ENCODE measurements at places on chromosomes 5 and 9.

- no peak for DNase-seq
Measured at GRCh38 chr5:150442699-150443080, 6.8 kb downstream of the RPS14 start.

- no peak for DNase-seq
Measured at GRCh38 chr9:107738789-107739188, 249.2 kb upstream of the KLF4 start.

DNA sequence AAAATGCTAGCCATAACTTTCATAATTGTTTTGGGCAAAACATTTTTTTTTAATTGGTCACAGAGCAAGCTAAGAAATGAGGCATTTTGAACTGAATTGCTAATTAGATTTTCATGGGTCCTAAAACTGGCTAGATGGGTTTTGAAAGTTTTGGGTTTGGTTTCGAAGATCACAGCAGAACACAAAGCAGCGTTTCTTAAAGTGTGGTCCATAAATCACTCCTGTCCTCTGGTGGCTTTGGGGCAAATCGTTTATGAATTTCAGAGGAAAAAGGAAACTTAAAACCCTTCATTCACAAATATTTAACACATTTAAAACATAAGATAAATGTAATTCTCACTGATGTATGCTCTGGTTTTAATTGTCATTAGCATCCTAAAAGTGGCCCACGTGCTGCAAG lies 503.7 kb downstream of the SPATA31D1 start:
- no peak for DNase-seq

GRCh38 chr5:94614156-94614805 lies 4.1 kb downstream of the KIAA0825 start:
- no peak for DNase-seq

DNA sequence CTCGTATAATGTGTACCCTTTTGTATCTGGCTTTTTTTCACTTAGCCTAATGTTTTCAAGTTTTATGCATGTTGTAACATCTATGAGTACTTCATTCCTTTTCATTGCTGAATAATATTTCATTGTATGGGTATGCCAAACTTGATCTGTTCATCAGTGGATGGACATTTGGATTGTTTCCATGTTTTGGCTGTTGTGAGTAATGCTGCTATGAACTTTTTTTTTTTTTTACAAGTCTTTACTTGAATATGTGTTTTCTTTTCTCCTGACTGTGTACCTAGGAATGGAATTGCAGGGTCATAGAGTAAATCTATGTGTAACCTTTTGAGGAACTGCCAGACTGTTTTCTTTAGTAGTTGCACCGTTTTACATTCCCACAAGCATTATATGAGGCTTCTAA lies 52.4 kb downstream of the MTREX start:
- no peak for DNase-seq

- DNase-seq, result no peak
Measured at GRCh38 chr9:130977811-130978221, 31.2 kb upstream of the LAMC3 start.

DNA sequence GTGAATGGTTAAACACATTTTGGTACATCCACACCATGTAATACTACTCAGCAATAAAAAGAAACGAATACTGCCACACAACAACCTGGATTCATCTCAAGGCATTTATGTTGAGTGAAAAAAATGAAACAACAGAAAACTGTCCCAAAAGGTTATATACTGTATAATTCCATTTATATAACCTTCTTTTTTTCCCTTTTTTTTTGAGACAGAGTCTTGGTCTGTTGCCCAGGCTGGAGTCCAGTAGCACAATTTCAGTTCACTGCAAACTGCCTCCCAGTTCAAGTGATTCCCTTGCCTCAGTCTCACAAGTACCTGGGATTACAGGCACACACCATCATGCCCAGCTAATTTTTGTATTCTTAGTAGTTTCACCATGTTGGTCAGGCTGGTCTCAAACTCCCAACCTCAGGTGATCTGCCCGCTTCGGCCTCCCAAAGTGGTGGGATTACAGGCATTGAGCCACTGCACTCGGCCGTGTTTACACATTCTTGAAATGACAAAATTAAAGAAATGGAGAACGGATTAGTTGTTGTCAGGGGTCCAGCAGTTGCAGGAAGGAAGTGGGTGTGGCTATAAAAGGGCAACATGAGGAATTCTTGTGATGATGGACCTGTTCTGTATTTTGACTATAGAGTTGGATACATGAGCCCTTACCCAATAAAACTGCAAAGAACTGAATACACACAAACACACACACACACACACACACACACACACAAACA lies 17.4 kb downstream of the PPP6C start:
- no peak for DNase-seq

DNA sequence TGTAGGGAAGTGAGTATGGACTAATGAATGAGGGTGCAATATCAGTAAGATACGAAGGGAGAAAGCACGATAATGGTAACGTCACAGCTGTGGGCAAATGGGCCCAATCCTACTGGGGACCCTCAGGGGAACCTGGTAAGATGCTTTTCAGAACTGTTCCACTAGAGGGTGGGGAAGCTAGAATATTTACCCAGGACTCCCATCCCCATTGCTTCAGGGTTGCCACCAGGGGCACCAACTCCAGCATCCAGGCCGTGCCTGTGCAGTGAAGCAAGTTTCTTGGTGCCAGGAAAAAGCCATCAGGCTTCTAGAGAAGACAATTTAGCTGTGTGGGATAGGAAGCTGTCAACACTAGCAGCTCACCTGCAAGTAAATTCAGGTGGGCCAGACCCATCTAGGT lies 409.3 kb downstream of the AGTPBP1 start:
- DNase-seq, result no peak

GRCh38 chr9:93996863-93997262 lies 41.7 kb upstream of the BARX1 start:
- DNase-seq, result no peak

- no peak for DNase-seq
Measured at GRCh38 chr5:154384480-154385235, 61.1 kb upstream of the SAP30L start.

DNA sequence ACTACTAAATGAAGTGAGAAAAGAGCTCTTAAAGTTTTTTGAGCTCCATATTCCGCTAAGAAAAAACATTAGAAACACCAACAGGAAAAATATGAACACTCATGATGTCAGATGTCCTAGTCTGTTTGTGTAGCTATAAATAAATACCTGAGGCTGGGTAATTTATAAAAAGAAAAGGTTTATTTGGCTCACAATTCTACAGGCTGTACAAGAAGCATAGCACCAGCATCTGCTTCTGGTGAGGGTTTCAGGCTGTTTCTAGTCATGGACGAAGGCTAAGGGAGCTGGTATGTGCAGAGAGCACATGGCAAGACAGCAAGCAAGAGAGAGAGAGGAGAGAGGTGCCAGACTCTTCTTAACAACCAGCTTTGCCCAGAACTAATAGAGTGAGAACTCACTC lies 186.2 kb downstream of the PLK2 start:
- no peak for DNase-seq

- DNase-seq, result no peak
Measured at GRCh38 chr5:77035950-77036349, 5.7 kb downstream of the AGGF1 start.

- DNase-seq, result no peak
Measured at GRCh38 chr5:148769941-148770340, 56.5 kb upstream of the ADRB2 start.

DNA sequence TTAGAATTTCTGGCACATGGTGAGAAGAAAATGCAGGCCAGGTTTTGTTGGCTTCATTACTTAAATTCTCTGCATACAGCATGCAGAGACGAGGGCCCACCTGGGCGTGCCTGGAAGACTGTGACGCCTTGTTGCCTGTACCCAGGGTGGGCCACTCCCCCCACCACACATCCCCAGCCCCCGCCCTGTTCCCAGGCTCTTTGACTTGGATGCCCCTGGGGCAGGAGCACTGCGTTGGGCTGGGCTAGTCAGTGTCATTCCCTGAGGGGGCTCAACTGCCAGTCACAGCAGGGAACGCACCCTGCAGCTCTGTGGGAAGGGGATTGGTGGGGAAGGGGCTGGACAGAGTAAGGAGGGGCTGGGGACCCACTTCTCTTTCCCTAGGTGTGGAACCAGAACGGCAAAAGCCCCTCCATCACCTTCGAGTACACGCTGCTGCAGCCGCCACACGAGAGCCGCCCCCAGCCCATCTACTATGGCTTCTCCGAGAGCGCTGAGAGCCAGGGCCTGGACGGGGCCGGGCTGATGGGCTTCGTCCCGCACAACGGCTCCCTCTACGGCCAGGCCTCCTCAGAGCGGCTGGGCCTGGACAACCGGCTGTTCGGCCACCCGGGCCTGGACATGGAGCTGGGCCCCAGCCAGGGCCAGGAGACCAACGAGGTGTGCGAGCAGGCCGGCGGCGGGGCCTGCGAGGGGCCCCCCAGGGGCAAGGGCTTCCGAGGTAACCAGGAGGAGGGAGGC lies 19.6 kb downstream of the ADAMTSL2 start:
- no peak for DNase-seq

DNA sequence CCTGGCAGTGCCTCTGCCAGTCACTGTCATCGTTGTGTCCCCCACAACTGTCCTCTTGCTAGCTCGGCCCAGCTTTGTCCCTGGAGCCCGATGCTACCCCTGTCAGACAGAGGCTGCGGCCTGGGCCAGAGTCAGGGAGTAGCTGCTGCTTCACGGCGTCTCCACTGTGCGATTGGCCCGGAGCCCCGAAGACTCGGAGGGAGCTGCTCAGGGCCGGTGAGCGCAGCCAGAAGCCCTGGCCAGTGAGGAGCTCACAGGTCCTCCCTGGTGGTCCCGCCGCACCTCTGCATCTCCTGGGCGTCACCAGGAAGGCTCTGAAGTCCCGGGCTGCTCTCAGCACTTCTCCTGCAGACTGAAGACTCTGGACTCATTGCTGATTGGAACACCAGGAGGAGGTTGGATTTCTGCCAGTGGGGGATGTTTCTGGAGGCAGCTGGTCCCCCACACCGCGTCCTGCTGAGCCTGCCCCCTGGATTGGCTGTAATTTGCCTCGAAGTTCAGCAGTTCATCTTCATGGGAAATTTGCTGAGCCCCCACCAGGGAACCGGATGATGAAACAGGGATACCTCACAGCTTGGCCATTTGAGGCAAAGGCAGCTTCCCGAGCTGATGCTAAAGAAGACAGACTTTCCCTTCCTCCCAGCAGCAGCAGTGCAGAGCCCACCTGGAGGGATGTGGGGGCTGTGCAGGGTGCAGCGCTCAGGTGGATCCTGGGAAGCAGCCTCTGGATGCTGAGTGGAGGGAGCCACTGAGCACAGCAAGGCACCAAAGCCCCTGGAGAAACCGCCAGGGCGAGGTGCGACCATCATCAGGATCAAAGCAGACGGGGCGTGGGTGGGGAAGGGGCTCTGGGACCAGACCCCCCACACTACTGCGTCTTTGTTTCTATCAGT lies 45.6 kb downstream of the USP20 start:
- no peak for DNase-seq

DNA sequence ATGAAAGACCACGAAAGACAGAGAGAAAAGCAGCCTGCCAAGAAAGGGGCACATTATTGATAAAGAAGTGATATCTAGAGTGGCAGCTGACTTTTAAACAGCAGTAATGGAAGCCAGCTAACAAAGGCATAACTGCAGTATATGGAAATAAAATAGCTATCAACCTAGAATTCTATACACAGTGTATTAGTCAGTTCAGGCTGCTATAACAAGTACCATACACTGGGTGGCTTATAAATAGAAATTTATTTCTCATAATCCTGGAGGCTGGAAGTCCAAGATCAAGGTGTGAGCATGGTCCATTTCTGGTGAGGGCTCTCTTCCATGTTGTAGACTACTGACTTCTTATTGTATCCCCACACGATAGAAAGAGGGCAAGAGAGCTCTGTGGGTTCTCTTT lies 109.8 kb downstream of the DEPDC1B start:
- DNase-seq, result no peak

- no peak for DNase-seq
Measured at GRCh38 chr9:79004032-79004431, 567.7 kb upstream of the TLE4 start.

DNA sequence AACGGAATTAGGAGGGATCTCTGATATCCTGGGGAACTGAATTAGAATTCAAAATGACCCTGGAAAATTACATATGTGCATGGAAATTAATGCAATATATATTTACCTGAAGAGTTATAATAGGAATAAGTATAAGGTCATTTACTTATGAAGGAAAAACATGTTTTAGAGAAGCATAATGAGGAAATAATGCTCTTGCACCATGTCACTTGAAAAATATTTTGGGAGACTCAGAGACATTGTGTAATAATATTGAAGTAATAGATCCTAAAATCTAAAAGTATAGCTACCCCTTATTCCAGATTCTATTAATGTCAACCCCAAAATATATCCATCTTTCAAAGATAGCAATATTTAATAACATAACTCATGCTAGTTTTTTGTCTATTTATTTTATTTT lies 28.4 kb downstream of the SPZ1 start:
- DNase-seq, result no peak

- no peak for DNase-seq
Measured at GRCh38 chr9:121564504-121565260, 65.0 kb upstream of the GGTA1 start.

- DNase-seq, result no peak
Measured at GRCh38 chr9:136825295-136826187, 16.7 kb upstream of the AJM1 start.

Data from amniotic stem cell (primary cell).